ENCODE measurements at places on chromosomes 2 and 18. TPM values are rescaled to one million over a fixed set of nuclear protein-coding genes. Genes with fewer than 3 reads are reported as not detected.

Gene CHN1
- total RNA-seq = 7.8 TPM

DNA sequence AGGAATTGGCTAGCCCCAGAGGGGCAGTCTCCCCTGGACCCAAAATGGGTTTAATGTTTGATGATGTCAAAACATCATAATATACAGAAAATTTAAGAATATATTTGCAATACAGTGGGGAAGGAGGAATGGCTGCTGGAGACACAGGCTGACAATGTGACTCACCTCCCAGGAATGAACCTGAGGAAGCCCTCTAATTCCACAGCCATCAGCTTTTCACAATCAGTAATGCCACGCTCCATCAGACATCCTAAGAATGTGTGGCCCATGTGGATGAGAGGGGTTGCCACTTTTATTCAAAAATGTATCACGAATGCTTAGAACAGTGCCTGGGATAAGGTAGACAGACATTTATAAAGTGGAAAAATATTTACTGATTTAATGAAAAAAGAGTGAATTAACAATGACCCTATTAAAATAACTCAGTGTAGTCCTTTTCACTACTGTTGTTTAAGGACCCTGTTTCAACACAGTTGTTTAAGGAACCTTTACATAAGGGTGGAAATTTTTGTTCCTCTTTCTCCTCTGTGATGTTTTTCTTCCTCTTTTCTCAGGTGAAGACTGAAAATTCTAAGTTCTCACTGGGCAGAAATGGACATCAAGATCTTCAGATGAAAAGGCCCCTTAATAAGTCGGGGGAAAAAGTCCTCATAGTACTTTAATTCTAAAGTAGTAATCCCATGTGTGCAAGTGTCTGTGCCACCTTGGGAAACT is 17.5 kb upstream of the TMEM163 start:
- no peak for DNase-seq

DNA sequence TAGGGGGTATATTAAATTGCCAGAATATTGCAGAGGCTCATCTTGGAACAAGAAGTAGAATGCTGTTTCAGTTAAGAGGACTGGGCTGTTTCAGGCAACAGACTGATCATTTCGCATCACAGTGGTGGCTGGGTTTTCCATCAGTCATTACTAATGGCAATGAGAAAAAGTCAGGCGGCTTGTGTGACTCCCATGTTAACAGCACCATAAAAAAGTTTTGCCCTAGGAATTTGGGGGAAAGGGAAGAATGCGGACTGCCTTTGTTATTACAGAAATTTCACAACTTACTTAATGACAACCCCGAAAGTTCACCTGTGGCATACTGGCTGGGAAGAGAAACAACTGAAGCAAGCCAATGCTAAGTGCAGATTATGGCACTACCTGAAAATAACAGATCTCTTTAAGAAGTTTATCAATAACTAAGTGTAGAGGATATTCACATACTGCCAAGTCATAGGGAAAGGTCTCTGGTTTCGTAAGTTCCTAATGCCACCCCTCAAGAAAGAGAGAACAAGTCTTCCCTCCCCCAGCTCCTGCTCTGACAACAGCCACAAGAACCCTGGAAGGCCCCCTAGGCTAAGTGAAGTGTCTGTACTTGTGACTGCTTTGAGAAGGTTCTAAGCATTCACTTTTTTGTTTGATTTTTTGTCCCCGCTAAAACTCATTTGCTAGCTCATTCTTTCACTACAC is 40.5 kb upstream of the AP1S3 start:
- DNase-seq = no peak

Gene CFAP53
- 0.20 TPM for total RNA-seq

GRCh38 chr18:5519448-5520298 is 24.1 kb downstream of the EPB41L3 start:
- DNase-seq = no peak

DNA sequence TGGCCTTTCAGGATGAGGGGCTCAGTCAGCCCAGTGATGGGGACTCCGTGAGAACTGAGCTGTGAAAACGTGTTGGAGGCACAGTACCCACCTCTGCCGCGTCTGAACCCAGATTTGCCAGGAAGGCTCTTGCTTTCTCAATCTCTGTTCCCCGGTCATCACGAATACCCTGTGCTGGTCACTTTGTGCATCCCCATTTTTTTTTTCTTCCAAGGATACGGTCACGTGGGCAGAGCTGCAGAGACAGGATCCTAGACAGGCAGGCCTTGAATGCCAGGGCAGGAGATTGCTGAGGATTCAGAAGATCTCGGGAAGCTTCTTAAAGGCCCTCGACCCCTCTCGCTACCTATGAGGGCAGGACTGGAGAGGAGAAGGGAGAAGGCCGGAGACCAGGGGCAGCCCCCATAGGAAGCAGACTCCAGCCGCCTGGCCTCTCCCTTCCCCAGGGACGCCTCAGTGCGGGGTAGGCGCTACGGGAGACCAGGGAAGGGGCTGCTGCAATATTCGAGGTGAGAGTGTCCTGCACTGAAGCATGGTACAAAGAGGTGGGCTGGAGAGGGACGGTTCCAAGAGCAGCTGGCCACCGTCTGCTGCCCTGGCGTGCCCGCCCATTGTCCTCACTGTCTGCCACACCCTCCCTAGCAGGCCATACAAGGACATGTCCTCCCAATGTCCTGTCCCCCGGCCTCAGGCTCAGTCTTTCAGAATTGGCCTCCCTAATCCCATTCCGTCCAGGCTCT is 29.0 kb upstream of the TAF1B start:
- no peak for DNase-seq

Gene IAH1
- total RNA-seq = 87.7 TPM

Gene NR4A2
- 1.2 TPM for total RNA-seq

Gene REEP1
- total RNA-seq = 19.6 TPM

Gene PGAP1
- total RNA-seq = 5.6 TPM

DNA sequence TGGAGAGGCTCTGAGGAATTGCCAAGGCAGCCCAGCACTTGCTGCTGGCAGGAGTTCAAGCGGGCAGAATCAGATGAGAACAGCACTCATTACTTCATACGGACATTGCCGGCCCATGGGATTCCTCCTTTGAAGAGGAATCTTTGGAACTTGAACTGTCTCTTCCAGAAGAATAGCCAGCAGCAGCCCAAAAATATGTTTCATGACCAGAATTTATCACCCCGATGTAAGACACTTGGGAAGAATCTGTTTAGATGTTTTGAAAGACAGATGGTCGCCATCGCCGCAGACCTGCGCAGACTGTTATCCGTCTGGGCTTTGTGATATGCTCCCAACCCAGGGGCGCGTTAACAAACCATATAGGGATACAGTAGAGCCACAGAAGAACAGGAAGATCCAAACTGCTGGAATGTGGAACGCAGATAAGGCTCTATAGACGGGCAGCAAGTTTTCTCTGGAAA is 3.7 kb upstream of the ADI1 start:
- no peak for DNase-seq

Gene SNRPD1
- total RNA-seq = 13.8 TPM

Gene FAM237A
- 3.0 TPM for total RNA-seq

Gene LIMS3
- 4.9 TPM for total RNA-seq

DNA sequence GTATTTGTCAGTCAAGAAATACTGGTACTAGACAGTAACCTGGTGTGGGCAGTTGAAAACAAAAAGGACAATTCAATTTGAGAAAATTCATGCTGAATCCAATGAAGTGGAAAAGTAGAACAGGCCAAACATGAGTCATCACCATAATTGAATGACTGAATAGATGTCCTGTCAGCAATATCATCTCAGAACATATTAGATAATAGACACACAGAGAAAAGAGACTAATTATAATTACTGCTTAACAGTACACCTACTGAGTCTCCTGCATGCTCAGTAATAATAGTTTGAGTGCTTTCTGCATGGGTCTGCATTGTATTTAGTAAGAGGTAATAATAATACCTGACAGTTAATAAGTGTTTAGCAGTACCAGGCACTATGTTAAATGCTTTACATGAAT is 138.6 kb upstream of the ZC3H15 start:
- no peak for DNase-seq

DNA sequence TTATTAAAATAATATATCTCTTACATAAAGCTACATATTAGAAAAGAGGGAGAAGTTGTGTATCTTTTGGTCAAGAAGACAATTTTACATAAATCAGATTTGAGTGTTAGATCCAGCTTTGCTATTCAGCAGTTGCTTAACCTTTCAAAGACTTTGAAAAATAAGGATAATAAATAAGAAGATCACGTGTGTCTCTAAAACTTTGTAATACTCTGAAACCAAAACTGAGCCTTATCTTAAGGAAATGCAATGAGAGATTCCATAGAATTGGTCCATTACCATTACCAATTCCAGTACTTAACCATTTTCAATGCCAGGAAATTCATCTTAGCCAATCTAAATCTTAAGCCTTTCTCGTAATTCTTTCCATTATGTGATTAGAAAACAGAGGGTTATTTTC is 89.2 kb upstream of the COL5A2 start:
- no peak for DNase-seq

- DNase-seq = no peak
These were observed 14.8 kb upstream of the TFPI start for GRCh38 chr2:187569042-187569441.

DNA sequence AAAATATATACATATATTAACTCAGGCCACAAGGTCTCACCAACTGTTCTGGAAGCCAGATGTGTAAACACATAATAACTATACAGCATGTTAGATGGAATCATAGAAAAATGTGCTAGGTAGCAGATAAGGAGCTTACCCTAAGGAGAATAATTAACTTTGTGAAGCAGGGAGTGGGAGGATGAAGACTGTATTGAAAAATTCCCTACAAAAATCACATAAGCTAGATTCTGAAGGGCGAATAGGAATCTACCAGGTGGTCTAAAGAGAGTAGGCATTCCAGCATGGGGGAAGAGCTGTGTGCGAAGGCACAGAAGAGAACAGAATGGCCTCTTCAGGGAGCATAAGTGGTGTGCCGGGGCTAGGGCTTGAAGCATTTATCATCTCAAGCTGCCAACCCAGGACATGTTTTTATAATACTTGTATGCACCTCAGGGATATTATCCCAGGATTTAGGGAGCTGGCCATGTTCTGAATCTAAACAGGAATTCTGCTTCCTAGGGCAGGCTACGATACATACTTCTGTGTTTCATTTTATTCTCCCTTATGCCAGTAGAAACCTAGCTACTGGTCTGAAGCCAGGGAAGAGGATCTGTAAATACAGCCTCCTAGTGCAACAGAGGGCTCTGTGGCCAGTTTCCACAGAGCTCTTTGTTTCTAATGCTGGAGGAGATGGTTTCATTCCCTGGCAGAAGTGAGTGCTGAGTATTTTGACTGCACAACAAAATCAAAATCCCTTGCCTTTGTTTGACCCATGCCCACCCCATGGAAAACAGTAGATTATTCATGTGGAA is 56.7 kb downstream of the NEMP2 start:
- no peak for DNase-seq

- no peak for DNase-seq
These were observed 64.6 kb downstream of the CD226 start for GRCh38 chr18:69882965-69883668.

- no peak for DNase-seq
These were observed 228.4 kb downstream of the KCNS3 start for GRCh38 chr2:18106841-18107240.

DNA sequence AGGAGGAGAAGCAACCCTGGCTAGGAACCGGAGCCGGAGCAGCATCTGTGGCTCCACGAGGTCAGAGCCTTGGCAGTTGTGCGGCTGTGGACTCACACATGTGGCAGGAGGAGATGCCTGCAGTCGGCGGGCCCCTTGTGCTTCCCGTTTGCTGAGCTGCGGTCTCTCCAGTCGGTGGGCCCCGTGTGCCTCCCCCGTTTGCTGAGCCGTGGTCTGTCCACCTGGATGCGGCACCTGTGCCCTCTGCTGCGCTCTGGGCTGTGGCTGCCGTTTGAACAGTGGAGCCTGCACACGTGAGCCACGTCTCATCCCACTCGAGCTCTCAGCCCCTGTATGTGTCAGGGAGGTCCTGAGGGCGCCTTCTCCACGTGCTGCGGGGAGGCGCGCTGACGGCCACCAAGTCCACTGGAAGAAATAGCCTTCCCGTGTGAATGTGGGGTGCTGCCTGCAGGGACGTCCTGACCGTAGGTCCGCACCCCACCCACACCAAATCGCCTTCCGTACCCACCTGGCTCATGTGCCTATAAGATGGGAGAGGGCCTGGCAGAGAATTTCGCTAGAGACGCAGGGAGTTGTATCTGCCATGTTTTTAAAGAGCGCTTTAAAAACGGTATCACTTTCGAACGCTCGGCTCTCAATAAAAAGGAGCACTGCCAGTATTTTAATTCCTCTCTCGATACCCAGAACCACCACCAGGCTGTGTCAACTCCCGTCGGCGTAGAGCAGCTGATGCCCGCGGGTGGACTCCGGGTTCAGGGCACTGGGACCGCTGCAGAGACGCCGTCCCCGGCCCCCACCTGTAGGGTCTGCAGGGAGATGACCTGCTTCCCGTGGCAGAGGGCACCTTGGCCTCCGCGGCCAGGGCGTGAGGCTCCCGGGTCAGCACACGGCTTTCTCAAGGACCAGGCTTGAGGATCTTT is 117.0 kb downstream of the NFATC1 start:
- no peak for DNase-seq

DNA sequence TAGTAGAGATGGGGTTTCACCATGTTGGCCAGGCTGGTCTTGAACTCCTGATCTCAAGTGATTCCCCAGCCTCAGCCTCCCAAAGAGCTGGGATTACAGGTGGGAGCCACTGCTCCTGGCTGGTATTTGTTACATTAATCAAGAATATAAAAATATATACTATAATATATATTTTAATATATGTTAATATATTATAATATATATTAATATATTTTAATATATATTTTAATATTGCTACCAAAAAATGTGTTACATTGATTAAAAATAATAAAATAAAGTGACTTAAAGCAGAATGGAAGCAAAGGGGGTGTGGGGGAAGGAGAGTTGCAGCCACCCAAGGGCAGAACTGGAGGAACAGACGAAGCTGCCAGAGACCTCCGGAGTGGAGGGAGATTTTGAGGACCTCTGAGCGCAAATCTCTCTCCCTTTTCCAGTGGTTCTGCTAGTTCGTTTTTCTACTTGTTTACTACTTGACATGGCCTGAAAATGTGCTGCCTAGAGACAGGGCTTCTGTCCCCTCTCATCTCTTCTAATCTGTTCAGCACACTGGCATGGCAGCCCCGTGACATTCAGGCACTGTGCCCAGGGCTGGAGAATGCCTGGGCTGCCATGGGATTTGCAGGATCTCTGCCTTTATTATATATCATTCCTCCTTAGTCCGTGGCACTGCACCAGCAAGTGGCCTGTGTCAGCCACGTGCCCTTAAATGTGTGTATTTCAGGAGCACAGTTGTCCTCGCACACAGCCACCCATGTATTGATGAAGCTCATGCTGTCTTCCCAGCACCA is 47.9 kb upstream of the RAB12 start:
- DNase-seq = peak; percentile 68

- no peak for DNase-seq
These were observed 36.0 kb upstream of the UBE2E3 start for GRCh38 chr2:180944372-180944771.

GRCh38 chr2:146661473-146662096 is 1183.2 kb upstream of the ACVR2A start:
- no peak for DNase-seq

DNA sequence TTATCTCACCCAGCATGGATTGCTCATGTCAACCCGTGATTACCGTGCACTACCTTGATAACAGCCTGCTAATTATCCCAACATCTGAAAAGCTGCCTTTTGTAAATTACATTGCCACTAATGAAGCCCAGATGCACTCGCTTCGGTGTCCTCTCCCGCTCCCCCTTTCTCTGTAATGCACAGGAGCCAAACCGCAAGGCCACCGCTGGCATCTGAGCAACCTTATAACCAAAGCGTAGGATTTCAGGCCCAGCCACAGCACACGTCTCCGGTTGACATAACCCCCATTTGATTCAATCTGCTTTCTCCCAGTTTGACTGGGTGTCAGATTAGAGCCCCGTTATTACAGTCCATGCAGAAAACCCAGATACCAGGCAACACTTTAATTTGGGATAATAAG is 341.2 kb downstream of the ALK start:
- no peak for DNase-seq

- no peak for DNase-seq
These were observed 102.0 kb upstream of the PPP1CB start for GRCh38 chr2:28649481-28650265.
